ENCODE measurements at places on chromosomes 1 and 21.

- no peak for DNase-seq
Measured at GRCh38 chr1:206729507-206729906, 41.1 kb upstream of the IL19 start.

DNA sequence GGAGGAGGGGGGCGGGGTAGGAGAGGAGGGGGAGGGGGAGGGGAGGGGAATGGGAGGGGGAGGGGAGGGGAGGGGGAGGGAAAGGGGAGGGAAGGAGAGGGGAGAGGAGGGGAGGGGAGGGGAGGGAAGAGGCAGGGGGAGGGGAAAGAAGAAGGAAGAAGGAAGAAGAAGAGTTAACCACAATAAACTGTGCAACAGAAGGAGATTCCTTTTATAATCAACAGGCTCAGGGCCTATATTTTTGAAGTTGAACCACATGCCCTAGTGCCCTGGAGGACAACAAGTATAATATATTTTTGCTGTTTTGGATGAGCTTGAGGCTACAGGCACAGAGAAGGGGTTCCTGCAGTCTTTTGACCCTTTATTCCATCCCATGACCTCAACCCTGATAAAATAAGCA lies 228.2 kb upstream of the IRF2BP2 start:
- DNase-seq: no peak

- DNase-seq: no peak
Measured at GRCh38 chr1:175126347-175126746, 58.7 kb downstream of the TNN start.

GRCh38 chr1:176837708-176838107 lies 326.8 kb downstream of the ASTN1 start:
- DNase-seq: no peak

GRCh38 chr21:28127175-28127785 lies 865.4 kb downstream of the LTN1 start:
- no peak for DNase-seq

GRCh38 chr1:236421850-236422516 lies 27.9 kb downstream of the EDARADD start:
- DNase-seq: no peak

DNA sequence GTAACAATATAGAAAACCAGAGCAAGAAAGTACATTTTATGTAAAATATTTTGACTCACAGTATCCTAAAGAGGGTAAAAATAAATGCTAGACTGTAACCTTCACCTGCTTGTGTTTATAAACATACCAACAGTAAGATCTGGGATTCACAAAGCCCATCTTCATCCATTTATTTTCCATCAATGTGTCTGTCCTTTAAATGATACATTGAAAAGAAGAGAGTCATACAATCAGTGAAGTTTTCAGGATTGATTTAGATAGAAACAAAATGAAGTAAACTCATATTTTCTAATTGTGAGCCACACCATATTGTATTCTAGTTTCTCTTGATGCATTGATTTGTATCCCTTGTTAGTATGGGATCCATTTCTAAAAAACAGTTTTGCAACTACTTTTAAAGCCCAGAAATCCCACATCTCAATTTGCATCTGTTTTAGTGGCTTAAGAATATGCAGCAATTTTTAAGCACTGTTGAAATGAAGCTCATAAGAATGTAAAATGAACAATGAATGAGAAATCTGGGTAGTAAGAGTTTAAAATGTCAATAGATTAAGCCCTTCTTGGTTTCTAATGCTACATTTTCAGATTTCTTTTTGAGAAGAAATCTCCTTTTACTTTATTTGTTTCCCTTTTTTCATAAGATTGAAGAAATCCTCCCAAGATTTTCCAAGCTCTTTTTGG lies 548.1 kb upstream of the ADGRL2 start:
- DNase-seq: no peak

DNA sequence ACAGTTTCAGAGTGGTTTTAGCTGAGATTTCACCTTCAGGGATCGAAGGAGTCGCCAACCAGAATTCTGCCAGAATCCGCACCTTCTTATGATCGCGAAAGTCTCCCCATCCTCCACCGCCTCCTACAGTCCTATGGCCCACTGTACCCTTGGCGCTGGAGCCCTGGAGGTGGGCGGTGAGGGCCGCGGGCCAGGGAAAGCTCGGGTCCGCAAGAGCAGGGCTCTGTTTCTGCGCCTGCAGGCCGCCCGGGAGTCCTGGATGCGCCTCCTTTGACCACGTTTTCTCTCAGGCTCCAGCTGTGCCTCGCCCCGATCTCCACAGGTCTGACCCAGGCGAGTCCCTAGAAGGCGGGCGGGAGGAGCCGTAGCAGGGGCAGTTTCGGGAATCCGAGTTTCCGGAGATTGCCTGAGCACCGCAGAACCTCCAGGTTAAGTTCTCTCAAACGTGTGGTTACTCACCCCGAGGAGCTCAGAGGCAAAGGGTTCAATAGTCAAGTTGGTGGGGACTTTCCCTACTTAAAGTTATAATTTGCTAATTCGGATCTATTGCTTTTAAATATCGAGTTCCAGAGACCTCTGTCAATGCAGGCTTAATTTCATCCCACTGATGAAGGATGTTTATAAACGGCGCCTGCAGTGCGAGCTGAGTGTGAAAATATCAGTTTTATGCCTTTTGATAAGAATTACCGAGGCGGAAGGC lies 3.2 kb upstream of the LHX8 start:
- no peak for DNase-seq

- DNase-seq: no peak
Measured at GRCh38 chr1:188782220-188782841, 1695.3 kb downstream of the BRINP3 start.

DNA sequence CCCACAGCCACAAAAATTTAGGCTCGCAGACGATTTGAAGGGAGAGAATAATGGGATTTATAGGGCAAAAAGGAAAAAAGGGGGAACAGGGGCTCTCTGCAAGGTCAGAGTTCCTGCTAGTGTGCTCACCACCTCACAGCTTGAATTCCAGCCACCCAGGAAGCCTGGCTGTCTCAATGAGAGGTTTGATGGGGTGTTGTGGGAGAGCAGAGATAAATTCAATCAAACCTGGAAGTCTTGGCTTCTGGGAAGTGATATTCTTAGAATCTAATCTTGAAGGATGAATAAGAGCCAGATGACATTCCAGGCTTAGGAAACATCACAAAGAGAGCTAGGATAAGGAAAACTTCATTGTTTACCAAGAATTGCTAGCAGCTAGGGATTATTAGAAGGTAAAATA lies 47.4 kb upstream of the C21orf91 start:
- DNase-seq: no peak

- DNase-seq: peak; percentile 15
Measured at GRCh38 chr1:53294567-53294966, 33.3 kb downstream of the LRP8 start.

GRCh38 chr1:198660341-198661261 lies 21.8 kb downstream of the PTPRC start:
- DNase-seq: no peak

GRCh38 chr1:41847733-41848132 lies 71.0 kb downstream of the HIVEP3 start:
- DNase-seq: no peak

GRCh38 chr1:107912656-107913055 lies 52.3 kb downstream of the VAV3 start:
- DNase-seq: no peak

DNA sequence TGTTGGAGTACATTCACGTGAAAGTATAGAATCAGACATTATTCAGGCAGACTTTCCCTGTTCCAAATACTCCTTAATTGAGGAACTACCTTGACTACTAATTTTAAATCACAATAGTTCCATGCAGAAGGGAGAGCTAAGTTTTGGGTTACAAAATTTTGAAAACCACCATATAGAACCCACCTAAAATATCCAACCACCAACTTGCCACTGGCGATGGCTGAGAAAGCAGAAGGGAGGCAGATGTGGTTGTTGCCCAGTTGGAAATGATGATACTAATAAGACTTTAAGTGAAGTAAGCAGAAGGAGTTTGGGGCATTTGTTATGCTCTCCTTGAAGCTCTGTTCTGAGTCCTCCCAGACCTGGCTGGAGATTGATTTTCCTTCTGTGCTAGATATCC lies 190.7 kb downstream of the HLX start:
- no peak for DNase-seq

DNA sequence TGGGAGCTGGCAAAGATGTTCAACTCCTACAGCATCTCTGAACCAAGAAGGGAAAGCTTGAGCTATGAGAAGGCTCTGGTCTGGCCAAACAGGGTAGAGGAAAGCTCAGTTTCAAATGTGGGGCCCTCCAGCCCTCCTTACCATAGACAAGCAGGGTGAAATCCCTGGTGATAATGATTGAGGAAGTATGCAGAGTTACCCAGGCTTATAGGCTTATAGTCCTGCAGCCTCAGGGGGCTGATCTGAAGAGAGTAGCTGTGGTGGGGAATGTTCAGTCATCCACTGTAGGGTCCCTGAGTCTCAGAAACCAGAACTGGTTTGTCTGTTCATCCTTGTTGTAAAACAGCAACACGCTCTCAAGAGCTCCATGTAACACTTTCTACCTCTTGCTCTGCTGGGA lies 19.8 kb upstream of the LY9 start:
- DNase-seq: no peak

DNA sequence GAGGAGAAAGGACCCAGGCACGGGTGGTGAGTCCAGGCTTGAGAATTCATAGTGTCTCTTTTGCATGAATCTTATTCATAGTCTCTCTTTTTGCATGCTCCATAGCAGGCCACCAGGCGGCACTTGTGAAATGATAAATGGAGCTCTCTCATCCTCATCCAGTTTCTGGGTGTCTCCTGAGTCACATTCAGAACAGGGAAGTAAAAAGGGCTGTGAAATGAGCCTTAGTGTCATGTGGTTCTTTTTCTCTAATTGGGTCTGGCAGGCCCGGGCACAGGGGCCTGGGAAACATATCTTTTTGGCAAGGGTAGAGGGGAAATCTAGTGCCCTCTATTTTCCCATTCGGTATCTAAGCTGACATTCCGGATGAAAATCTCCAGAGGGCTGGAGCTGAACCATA lies 19.1 kb upstream of the NCF2 start:
- no peak for DNase-seq

DNA sequence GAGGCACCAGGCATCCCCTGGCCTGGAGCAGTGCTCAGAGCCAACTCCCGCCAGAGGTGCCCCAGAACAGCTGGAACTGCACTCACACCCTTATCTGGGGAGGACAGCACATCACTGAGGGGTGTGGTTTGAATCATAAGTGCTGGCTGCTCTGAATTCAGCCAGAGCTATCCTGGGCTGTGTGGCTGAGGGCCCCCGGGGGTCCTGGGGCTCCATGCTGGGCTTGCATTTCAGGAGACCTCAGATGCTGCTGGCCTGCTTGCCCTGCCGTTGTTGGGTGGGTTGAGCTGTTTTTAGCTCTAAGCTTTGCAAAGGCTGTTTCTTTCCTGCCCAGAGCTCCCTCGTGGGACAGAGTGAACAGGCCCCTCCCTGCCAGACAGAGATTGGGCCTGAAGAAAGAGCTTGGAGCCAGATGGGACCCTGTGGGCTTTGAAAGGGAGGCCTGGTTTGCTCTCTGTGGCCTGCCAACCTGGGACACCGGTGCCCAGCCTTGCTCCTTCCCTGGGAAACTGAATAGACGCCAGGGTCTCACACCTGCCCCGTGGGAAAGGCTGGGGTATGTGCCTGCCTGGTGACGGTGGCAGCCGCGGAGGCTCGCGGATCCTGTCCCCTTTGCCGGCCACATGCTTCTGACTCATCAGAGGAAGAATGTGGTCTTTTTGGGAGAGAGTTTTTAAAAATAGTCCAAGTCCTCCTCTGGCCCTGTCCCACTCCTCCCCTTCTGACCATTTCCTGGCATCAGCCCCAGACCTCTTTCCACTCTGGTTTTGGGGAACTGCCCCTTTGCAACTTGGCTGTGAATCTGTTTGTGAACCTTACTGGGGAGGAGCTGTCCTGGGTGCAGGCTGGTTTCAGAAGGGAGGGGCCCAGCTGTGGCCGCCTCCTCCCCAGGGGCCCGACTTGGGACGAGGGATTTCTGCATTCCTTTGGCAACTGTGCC lies 30.0 kb downstream of the ARHGEF10L start:
- DNase-seq: no peak

DNA sequence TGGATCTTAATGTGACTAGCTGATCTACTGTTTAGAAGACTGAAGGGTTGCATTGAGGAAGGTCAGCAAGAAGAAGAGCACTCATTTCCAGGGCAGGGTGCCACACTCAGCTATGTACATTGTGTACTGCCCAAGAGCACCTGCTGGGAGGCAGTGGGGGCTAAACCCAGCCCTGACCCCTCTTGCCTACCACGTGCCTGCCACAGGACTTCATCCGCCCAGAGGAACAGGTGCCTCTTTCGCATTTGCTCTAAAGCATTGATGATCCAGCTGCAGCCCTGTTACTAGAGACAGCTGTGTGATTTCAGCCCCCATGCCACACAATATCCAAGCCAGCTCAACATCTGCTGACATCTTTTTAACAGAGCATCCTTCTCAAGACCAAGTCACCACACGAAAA lies 341.8 kb downstream of the LMX1A start:
- no peak for DNase-seq

GRCh38 chr1:41611932-41612450 lies 127.5 kb upstream of the EDN2 start:
- DNase-seq: no peak

- DNase-seq: no peak
Measured at GRCh38 chr21:33655588-33656221, 13.4 kb downstream of the ITSN1 start.

GRCh38 chr1:61140778-61141177 lies 58.4 kb downstream of the NFIA start:
- no peak for DNase-seq

DNA sequence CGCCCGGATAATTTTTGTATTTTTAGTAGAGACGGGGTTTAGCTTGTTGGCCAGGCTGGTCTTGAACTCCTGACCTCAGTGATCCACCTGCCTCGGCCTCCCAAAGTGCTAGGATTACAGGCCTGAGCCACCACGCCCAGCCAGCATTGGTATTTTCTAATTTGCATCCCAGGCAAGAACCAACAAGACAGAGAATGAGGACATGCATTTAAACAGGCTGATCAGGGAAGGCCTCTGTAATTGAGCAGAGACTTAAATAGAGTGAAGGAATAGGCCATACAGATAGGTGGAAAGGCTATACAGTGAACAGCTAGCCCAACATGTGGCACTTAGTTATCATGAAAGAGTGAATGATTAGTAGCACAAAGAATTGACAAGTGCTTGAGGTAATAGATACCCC lies 230.4 kb downstream of the SLC35F3 start:
- DNase-seq: no peak

DNA sequence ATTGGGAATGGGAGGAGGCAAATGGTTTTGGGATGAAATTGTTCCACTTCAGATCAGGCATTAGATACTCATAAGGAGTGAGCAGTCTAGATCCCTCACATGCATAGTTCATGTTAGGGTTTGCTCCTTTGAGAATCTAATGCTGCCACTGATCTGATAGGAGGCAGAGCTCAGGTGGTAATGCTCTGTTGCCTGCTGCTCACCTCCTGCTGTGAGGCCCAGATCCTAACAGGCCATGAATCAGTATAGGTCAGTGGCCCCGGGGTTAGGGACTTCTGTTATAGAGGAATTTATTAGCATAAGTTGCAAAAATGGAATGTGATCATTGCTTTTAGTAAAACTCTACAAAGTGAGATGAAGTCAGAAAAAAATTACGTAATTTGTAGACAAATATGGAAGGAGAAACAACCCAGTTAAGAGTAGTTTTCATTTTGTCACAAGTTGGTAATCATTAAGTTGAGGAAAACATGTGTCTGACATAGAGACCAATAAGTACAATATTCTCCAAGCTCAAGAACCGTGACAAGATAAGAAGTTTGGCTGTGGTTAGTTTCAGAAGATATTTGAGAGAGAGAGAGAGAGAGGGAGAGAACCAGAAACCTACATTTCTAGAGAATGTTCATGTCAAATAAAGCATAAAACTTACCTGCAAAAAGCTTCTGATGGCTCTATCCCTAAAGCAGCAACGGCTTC lies 689.7 kb upstream of the PRMT6 start:
- DNase-seq: no peak

Measured in activated T-helper 9 cell treated with anti-CD3 and anti-CD28 coated beads, Interleukin-2, amount 50 U/mL, for 16 hours (primary cell).